ENCODE measurements at places on chromosomes 2 and 18. TPM values are rescaled to one million over a fixed set of nuclear protein-coding genes. Genes with fewer than 3 reads are reported as not detected.
A peak's percentile ranks its signal among the peaks of the same experiment; 100 is the strongest.

Gene TIGD1
- total RNA-seq = 9.4 TPM

- peaks cover 6% of the 10 kb centered on the region for H3K36me3 ChIP-seq
- DNase-seq = no peak
- no peaks in the 10 kb centered on the region for H3K27me3 ChIP-seq
- no peak overlapping the region for H3K4me3 ChIP-seq
- H3K27ac ChIP-seq = peak overlapping the region; percentile 1
These were observed 48.1 kb downstream of the DGKD start for GRCh38 chr2:233402346-233402745.

GRCh38 chr2:187527262-187527661, 27.0 kb downstream of the TFPI start:
- H3K4me1 ChIP-seq = no peaks in the 10 kb centered on the region
- no peaks in the 10 kb centered on the region for H3K27me3 ChIP-seq
- DNase-seq = no peak
- no peak overlapping the region for H3K4me3 ChIP-seq
- no peaks in the 10 kb centered on the region for H3K36me3 ChIP-seq

DNA sequence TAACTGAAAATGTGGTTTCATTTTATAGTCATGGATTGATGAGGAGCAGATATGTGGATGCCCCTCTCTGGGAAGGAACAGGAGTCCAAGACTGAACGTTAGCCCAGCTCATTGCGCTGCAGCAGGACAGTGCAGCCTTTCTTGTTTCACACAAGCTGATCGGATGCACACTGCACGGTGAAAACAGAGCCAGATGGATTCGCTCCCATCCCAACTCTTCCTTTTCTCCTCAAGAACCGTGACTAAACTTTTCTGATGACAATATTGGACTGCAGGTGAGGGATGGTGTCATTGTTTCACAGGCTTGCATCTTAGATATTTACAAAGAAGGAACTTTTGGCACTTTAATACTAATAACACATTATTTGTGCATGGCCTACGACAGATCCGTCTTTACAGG, 33.8 kb upstream of the COPS8 start:
- H3K36me3 ChIP-seq = peaks cover 12% of the 10 kb centered on the region
- H3K27me3 ChIP-seq = peaks cover 27% of the 10 kb centered on the region
- no peaks in the 10 kb centered on the region for H3K4me1 ChIP-seq
- DNase-seq = no peak

Gene ADGRF3
- total RNA-seq = 2.1 TPM

GRCh38 chr2:71702071-71702970, 249.0 kb downstream of the DYSF start:
- no peak overlapping the region for H3K4me3 ChIP-seq
- H3K27ac ChIP-seq = no peak overlapping the region
- H3K36me3 ChIP-seq = no peaks in the 10 kb centered on the region
- H3K27me3 ChIP-seq = no peaks in the 10 kb centered on the region

Gene FAM237A
- total RNA-seq = not detected

DNA sequence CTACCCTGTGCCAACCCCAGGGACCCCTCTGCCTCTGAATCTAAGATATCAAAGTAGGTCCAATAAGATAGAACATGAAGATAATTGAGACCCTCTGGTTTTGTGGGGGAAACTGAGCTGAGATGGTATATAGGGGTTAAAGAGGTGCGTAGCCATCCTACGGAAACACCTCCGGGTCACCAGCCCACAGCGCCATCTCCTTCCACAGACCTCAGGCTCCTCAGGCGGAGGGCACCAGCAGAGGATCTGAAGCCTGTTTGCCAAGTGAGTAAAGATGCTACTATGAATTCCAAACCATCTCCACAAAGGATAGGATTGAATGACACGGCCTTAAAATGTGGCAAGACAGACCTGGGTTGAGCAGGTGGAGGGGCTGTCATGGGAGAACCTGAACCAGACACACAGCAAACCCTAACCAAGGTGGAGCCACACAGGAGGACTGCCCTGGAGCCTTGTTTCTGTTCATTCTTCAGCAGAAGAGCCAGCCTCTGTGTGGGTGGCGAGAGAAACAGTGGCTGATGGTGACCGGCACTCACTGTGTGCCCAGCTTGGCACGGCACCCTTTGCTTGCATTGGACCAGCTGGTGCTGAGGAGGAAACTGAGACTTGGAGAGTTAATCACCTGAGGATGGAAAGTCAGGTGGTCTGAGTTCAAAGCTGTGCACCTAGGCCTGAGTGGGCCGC, 10.2 kb downstream of the GBX2 start:
- DNase-seq = no peak
- peaks cover under 1% of the 10 kb centered on the region for H3K36me3 ChIP-seq
- peaks cover 43% of the 10 kb centered on the region for H3K27me3 ChIP-seq

Gene TCF4
- total RNA-seq = 6.1 TPM

Gene DLX1
- total RNA-seq = not detected

DNA sequence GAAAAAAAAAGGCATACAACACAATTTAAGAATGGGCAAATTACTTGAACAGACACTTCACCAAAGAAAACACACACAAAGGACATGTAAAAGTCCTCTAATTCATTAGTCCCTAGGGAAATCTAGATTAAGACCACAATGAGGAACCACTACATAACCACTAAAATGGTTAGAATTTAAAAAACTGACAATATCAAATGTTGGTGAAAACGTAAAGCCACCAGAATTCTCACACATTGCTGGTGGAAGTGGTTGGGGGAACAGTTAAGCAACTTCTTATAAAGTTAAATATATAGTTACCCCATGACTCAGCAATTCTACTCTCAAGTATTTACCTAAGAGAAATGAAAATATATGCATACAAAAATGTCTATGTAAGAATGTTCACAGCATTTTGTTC, 11.8 kb downstream of the RTN4 start:
- DNase-seq = no peak
- H3K27me3 ChIP-seq = no peaks in the 10 kb centered on the region
- peak overlapping the region; percentile 44 for H3K4me3 ChIP-seq
- peaks cover 47% of the 10 kb centered on the region for H3K4me1 ChIP-seq

DNA sequence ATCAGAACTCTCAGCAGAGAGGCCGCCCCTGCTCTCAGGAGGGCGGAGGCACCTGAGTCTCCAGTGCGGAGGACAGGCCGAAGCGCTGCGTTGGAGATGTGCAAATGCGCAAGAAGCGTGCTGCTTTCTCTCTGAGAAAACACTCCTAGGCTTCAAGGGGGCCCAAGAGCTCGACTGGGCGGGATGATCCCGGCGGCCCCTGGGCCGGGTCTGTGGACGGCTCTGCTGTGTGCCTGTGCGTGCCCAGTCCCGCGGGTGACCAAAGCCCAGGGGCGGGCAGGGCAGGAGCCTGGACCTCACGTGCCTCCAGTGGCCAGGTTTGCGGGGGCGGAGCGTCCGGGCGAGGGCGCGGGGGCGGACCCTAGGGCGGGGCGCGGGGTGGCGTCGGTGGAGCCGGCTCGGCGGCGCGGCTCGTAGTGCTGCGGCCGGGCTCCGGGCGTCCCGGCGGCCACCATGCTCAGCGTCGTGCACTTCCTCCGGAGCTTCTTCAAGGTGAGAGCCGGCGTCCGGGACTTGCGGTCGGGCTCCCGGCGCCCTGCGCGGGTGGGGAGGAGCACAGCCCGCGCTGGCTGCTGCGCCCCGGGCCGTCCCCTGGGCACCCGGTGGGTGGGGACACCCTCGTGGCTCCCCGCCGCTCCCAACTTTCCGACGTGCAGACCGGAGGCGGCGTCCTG, at the start of gene ARHGEF4:
Gene ARHGEF4 (plus strand): TSS at position 414 of the 674 bp plus-strand sequence. CDS start 40 bp downstream, at position 454.
- H3K27me3 ChIP-seq = peaks cover 14% of the 10 kb centered on the region
- peak; percentile 62 for DNase-seq
- peaks cover 3% of the 10 kb centered on the region for H3K4me1 ChIP-seq
- H3K4me3 ChIP-seq = no peak within 1 kb of the TSS
- no peak within 1 kb of the TSS for H3K27ac ChIP-seq

- no peaks in the 10 kb centered on the region for H3K36me3 ChIP-seq
- H3K4me1 ChIP-seq = no peaks in the 10 kb centered on the region
- DNase-seq = no peak
- no peak overlapping the region for H3K4me3 ChIP-seq
These were observed 40.5 kb downstream of the RDH14 start for GRCh38 chr2:18519914-18520450.

GRCh38 chr2:235638541-235639427, 144.9 kb downstream of the AGAP1 start:
- H3K27ac ChIP-seq = no peak overlapping the region
- H3K36me3 ChIP-seq = no peaks in the 10 kb centered on the region
- DNase-seq = no peak
- H3K27me3 ChIP-seq = peaks cover 15% of the 10 kb centered on the region

GRCh38 chr2:217736776-217737550, 265.8 kb downstream of the TNS1 start:
- H3K27ac ChIP-seq = no peak overlapping the region
- no peaks in the 10 kb centered on the region for H3K36me3 ChIP-seq
- H3K4me1 ChIP-seq = no peaks in the 10 kb centered on the region

DNA sequence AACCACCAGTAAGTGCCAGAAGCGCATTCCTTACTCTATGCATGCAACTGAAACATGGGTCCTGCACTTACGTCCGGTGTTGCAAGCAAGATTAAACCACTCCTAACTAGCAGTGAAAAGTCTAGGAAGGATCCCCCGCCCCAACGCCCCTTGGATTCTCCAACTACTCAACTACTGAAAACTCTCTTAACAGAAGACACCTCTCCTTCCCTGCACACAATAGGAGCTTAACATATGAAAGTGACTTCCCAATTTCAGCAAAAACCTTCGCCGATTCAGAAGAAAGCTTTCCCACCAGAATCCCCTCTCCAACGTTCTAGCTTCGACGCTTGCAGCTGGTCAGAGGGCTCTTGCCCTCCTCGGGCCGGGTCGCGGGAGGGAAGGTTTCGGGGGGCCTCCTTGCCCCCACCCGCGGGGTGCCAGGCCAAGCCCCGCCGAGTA, 578 bp downstream of the IWS1 start:
- peaks cover 3% of the 10 kb centered on the region for H3K27me3 ChIP-seq
- DNase-seq = no peak
- H3K4me1 ChIP-seq = peaks cover 35% of the 10 kb centered on the region
- H3K36me3 ChIP-seq = peaks cover 20% of the 10 kb centered on the region
- H3K27ac ChIP-seq = peak overlapping the region; percentile 99
- H3K4me3 ChIP-seq = peak overlapping the region; percentile 88

Gene EVA1A
- total RNA-seq = not detected

- H3K27ac ChIP-seq = no peak overlapping the region
- H3K4me1 ChIP-seq = peaks cover 5% of the 10 kb centered on the region
- no peaks in the 10 kb centered on the region for H3K36me3 ChIP-seq
- no peak for DNase-seq
These were observed 26.5 kb downstream of the PPP4R3B start for GRCh38 chr2:55590810-55591440.

GRCh38 chr18:59385191-59385590, 26.1 kb upstream of the LMAN1 start:
- no peak overlapping the region for H3K4me3 ChIP-seq
- no peaks in the 10 kb centered on the region for H3K4me1 ChIP-seq
- no peak overlapping the region for H3K27ac ChIP-seq
- DNase-seq = no peak
- H3K27me3 ChIP-seq = peaks cover 3% of the 10 kb centered on the region

Gene SGPP2
- total RNA-seq = 0.20 TPM
